SJCRH30 (cell line): ENCODE measurements at places on chromosomes 2 and 18.

DNA sequence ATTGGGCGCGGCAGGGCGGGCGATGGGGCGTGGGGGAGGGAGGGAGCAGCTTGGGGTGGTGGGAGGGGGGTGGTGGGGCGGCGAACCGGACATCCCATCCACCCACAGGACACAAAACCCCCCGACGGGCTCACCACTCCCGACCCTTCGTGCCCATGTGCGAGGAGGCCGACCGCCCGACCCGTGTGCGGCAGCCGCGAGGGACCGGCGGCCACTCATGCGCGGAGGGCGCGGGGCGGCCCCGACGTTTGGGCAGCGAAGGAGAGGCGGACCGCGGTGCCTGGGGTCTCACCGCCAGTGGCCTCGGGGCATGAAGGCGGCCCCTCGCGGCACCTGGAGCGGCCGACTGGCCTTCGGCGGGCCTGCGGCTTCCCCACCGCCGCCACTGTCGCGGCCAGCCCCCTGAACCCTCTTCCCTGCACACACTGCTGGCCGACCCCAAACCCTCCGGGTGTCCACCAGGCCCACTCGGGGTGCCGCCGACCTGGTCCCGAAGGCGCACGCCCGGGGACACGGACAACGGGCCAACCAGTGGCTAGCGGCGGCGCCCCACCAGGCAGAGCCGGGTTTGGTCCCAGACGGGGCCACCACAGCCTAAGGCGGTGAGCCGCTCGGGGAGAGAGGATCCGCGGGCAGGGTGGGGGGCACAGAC, 94.6 kb upstream of the ANKRD30BL start:
- no peak for DNase-seq

DNA sequence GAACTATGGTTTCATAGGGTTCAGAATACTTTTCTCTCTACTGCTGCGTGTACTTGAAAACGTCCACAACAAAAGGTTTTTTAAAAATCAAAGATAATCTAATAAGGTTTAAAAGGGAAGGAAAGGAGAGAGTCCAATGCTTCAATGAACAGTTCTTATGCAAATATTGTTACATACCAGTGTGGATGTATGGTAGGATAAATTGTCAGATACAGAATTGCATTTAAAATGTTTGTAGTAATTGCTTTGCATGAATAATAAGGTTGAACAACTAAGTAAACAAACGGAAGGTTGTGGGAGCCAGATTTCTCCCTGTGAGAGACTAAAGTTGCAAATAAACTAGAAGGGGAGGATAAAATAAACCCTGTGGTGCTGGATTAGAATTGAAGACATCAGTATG, 53.8 kb upstream of the RBBP8 start:
- DNase-seq = no peak

GRCh38 chr18:36296650-36297416, 680 bp upstream of the FHOD3 start:
- peak; percentile 66 for DNase-seq

DNA sequence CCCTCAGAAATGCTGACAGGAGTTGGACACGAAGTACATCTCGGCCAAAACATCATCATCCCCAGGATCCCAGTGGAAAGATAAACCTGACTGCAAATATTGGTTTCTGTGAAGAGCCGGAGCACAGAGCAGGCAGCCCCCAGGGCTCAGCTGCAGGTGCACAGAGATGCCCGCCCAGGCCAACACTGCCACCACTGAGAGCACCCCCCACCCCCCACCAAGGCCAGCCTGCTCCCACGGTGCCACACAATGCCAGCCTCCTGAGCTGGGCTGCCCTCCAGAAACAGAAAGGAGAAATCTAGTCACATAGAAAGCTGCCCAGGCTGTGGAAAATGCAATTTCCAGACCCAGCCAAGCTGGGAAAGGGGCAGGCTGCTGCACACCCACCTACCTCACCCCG, 71.7 kb downstream of the GALNT14 start:
- DNase-seq = no peak

GRCh38 chr2:43473767-43474166, 122.1 kb downstream of the THADA start:
- no peak for DNase-seq

GRCh38 chr2:9060819-9061218, 57.3 kb upstream of the MBOAT2 start:
- DNase-seq = no peak

DNA sequence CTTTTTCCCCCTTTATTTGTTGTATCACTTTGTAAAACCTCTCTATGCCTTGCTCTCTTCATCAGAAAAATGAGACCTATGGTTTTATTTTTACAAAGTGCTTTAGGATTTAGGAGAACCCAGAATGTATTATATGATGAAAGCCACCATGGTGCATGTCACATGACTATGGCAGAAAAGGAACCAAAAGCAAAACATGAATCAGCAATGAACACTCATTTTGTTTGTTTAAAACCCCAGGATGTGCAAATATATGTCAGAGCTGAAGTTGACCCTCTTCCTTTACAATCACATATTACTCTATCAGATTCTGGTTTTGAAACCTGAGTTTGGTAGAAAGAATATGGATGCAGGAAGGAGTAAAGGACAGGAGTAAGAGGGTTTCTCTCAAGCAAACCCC, 70.0 kb downstream of the FIGN start:
- no peak for DNase-seq

DNA sequence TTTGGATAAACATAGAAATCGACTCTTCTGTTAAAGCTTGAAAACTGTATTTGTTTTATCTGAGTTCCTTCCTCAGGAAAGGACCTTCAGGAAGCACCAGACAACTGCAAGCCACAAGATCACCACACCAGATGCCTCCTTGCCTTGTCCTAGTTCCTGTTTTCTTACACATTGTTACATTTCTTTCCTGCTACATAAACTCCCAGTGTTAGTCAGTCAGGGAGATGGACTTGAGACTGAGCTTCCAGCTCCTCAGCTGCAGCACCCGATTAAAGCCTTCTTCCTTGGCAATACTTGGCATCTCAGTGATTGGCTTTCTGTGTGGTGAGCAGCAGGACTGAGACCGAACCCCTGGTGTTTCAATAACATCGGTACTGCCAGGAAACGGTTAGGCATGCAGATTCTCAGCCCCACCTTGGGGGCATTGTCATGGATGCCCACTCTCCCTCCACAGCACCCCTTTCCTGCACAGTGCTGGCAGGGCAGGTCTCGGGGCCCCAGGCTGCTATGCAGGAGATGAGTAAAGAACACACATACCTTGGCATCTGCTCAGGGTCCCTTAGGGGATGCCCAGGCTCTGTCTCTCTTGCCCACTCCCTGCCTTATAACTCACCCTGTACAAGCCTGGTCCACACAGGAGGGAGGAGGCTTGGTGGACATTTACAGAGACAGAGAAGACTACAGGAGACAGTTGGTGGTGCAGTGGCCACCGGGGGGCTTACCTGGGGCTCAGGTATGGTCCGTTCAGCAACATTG, 32.6 kb downstream of the ANKMY1 start:
- DNase-seq = no peak

GRCh38 chr2:27322301-27322765, 564 bp downstream of the MPV17 start:
- no peak for DNase-seq

DNA sequence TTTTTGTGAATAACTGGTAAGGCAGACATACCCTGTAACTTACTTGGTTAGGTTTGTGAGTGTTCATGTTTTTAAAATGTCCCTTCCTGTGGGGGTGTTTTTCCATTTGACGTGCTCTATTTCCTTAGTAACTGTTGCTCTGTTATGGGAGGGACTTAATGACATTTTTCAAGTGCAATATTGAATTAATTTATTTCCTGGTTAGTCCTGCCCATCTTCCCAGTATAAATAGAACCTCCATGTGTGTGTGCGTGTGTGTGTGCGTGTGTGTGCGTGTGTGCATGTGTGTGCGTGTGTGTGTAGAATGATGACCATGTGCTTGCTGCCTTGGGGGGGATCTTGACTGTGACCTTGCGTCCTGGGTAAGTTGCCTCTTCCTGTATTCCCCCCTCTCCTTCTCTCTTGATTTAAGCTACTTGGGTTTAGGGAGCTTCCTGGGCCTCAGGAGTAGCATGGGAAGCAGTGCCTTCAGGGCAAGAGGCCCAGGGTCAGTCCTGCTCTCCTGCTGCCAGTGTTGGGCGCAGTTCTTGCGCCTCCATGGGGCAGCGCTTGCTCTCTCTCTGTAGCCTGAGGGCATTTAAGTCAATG, 163.9 kb downstream of the LDLRAD4 start:
- no peak for DNase-seq

GRCh38 chr2:109472974-109473373, 140.8 kb downstream of the SEPTIN10 start:
- no peak for DNase-seq

DNA sequence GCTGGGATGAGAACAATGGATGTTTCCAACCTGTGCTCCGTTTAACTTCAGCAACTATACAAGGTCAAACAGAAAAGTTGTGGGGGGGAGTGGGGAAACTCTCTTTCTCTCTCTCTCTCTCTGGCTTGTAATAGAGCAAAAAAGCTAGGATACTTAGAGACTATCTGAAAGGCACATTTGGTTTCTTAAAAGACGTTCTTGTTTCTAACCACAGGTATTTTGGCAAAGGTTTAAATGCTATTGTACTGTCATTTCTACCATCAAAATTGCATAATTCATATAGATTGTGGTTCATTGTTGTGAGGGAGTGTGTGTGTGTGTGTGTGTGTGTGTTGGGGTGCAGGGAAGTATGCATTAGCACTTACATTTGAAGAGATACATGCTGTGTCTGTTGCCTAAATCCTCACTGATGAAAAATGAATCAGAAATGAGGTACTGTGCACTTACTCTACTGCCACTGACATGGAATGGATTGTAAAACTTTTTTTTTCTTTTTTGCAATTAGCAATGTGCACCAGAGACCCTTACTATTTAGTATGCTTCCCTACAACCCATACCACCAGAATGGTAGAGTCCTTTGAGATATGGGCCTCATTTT, 841.0 kb upstream of the PIK3C3 start:
- DNase-seq = no peak

DNA sequence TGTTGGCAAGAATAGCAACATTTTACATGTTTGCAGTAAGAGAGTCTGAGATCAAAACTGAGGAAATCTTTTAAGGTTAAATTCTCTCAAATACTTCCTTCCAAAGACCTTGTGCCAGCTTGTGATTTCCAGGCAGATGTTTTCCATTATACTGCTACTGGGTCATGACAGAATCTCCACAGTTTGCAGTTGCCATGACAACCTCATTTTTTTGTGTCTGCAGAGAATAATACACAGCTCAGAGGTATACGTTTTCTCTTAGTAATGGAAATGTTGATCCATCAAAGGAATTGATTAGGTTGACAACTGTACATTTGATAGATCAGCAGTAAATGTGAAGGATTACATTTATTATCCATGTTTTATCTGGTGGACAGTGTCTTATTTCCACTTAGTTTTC, 29.1 kb upstream of the CSRNP3 start:
- DNase-seq = no peak

GRCh38 chr18:50142441-50143120, 52.4 kb downstream of the MYO5B start:
- no peak for DNase-seq

GRCh38 chr2:240586919-240587800, 626 bp downstream of the CAPN10 start:
- DNase-seq = peak; percentile 59

DNA sequence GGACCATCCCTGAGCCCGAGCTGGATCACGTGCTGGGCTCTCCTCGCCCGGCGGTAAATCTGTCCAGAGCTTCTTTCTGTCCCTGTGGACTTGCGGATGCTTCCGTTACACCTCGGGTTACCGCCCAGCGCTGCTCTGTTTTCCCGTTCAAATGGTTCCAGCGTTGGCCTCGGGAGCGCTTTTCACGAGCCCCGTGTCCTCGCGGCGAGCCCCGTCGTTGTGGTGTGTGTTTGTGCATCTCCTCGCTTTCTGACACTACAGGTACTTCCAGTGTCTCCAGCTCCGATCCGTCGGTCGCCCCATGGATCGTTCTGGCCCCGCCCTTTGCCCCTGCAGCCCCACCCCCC, 77.4 kb downstream of the RTP5 start:
- no peak for DNase-seq

GRCh38 chr2:216012133-216012829, 1.1 kb downstream of the MREG start:
- DNase-seq = peak; percentile 23

GRCh38 chr2:101580528-101580927, 105.6 kb upstream of the RFX8 start:
- DNase-seq = no peak

GRCh38 chr18:24271381-24272228, 126.0 kb downstream of the OSBPL1A start:
- peak; percentile 70 for DNase-seq

DNA sequence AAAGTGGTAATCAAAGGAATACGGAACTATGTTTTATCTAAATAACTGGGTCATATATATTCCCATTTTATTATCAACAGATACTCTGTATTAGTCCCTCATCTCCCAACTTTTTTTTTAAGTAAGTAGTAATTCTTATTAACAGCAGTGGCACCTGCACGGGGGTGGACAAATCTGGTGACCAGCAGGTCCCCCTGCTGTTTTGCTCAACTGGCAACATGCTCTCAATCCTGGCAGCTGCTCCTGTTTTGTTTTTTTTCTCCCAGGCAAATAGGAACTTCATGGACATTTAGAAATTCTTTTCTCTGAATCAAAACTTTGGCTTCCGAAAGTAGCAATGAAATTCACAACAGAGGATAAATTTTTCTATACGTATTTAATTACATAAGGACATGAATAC, 193.5 kb downstream of the SS18 start:
- no peak for DNase-seq

DNA sequence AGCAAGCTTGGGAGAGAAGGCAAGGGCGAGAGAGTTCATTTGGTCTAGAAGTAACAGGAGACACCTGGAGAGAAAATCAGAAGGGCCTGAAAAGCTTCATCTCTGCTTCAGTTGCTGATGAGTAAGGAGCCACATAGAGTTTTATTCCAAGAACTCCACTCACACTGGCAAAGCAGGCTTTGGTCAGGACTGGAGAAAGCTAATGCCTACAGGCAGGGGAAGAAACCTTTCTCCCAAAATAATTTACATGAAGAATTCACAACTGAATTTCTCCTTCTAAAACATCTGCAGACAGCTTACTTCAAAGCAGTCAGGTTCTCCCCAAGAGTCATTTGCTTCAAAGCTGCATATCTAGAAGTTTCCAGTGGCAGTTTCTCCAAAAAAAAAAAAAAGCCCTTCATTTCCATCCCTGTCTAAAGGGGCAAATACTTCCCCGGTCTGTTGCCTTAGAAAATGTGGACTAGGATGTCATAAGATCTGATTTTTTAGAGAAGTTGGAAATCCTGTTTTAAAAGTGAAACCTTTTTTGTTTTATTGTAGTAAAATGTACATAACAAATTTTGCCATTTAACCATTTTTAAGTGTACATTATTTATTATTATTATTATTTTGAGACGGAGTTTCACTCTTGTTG, 46.3 kb downstream of the TMEM247 start:
- no peak for DNase-seq

DNA sequence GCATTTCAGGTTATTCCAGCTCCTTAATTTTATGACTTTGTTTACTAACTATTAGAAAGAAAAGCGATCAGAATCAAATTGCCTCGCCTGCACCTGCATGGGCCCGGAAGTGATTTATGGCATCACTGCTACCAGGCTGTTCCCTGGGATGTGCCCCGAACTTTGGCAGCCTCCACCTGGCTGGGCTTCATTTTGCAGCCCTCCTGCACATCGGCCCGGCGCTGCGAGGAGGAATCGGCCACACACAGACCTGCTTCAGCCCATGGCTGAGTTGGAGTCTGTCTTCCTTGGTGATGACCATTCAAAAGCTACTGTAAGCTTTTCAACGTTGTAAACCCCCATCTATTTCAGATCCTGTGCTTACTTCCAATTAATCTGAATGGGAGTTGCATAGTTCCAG, 638.0 kb downstream of the RNF144A start:
- no peak for DNase-seq

- DNase-seq = no peak
These were observed 69.5 kb upstream of the ABCA12 start for GRCh38 chr2:215207791-215208367.

GRCh38 chr18:24631243-24632025, 171.0 kb downstream of the HRH4 start:
- no peak for DNase-seq
